ENCODE measurements at places on chromosomes 3 and 15.
A peak's percentile ranks its signal among the peaks of the same experiment; 100 is the strongest.

DNA sequence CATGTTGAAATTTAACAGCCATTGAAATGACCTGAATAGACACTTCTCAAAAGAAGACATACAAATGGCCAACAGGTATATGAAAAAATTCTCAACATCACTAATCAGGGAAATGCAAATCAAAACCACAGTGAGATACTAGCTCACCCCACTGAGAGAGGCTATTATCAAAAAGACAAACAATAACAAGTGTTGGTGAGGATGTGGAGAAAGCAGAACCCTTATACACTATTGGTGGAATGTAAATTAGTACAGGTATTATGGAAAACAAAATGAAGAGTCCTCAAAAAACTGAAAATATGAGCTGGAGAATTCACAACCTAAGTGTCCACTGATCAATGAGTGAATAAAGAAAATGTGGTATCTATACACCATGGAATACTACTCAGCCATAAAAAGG, 21.5 kb downstream of the THOC7 start:
- no peak for DNase-seq

GRCh38 chr15:45048794-45049631, 26.0 kb downstream of the SORD start:
- DNase-seq, result no peak

- DNase-seq, result peak; percentile 70
These were observed 995 bp downstream of the CHST14 start for GRCh38 chr15:40471808-40472150.

GRCh38 chr3:18024715-18025114, 282.3 kb upstream of the TBC1D5 start:
- DNase-seq, result no peak

DNA sequence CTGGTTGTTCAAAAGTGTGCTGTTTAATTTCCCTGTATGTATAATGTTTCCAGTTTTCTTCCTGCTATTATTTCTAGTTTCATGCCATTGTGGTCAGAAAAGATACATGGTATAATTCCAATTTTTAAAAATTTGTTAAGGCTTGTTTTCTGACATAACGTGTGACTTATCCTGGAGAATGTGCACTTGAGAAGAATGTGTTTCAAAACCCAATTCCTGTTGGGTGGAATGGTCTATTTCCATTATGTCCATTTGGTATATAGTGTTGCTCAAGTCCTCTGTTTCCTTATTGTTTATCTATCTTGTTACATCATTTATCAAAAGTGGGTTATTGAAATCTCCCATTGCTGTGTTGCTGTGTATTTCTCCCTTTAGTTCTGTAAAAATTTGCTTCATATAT, 215.4 kb downstream of the GREM1 start:
- DNase-seq, result no peak

- DNase-seq, result no peak
These were observed 179.7 kb upstream of the NDN start for GRCh38 chr15:23866832-23867231.
